ENCODE measurements at places on chromosomes 4 and X.

DNA sequence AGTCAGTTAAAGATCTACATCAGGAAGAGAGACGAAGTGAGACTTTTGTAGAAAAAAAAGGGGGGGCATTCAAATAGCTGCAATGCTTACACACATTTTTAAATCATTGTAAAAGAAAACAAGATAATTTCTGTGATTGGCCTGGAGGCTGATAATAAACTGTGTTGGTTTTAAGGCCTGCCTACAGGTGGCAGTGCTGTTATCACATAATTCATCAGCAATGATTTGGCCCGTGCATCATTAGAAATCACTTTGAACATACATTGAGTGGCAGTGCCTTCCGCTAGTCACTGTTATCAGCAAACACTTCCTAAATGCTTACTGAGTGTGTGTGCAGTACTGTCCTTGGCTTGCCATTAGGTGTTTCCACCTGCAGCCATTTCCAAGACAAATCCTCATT lies 831.9 kb downstream of the TRIML1 start:
- no peak for DNase-seq

DNA sequence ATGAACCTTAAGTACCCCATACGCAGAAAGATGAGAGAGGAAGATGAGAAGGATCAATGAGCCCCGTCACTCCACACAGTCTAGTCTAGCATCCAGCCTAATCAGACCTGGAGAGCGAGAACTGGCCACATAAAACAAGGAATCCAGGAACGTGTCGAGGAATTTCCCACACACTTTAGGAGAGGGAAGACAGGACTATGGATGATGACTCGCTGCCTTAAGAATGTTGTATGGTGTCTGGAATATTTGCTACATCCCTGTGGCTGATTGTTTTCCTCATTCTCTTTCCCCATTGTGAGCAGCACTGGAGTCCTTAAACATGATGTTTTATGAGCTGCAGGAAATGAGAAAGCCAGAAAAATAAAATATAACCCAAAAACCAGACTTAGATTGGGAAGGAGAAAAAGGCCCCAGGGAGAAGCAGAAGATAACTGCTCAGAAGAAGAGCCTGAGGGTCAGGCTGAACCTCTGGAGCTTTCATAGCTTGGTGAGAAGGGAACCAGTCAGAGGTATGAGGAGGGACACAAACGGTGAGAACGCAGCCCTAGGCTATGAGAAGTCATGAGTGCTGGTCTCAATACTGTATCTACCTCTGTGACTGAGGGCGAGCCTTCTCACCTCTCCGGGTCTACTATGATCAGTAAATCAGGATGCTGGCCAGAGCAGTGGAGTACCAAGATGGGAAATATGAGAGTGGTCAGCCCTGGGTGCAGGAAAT lies 139.5 kb upstream of the NOCT start:
- no peak for DNase-seq

DNA sequence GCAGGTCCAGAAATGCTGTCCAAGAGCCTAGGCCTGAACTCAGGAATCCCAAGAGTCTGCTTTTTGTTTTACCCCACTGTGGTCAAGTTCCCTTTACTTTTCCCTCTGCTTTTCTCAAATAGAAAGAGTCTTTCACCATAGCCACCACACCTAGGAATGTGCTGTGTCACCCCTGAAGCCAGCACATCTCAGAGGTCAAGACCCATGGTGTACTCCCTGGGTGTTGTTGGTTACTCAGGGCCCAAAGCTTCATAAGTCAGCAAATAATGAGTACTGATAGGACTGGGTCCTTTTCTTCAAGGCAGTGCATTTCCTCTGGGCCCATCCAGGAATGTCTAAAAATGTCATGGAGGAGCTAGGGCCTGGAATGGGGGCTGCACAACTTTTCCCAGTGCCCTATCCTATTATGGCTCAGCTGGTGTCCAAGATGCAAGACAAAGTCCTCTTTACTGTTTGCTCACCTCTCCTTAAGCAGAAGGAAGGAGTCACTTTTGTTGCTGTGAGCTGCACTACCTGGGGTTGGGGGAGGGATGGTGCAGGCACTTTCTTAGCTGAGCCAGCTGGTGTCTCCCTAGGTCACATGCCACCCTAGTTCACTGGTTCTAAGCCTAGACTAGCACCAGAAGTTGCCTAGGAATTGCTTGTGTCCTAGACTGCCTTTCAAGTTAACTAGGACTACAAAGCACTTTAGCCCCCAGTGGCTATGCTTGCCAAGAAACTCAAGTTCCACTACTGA lies 62.4 kb upstream of the RXFP1 start:
- no peak for DNase-seq

DNA sequence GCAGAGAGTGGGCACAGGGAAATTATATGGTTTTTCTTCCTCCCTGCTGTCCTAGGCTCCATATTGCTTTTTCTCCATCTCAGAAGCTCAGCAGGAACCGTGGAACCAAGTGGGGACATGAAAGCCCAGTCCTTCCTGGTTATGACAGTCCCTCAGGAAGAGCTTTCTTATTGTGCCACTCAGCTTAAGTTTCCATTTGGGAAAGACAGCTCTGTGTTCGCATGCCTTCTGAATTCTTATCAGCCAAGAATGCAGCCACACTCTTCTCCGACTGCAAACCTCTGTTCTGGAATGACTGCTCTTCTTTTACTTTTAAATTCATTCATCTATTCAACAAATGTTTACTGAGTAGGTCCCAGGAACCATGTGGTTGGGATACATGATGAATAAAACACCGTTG lies 58.0 kb upstream of the PPARGC1A start:
- no peak for DNase-seq

- DNase-seq: no peak
Observed at GRCh38 chr4:153643406-153644383, 40.4 kb upstream of the TLR2 start.

DNA sequence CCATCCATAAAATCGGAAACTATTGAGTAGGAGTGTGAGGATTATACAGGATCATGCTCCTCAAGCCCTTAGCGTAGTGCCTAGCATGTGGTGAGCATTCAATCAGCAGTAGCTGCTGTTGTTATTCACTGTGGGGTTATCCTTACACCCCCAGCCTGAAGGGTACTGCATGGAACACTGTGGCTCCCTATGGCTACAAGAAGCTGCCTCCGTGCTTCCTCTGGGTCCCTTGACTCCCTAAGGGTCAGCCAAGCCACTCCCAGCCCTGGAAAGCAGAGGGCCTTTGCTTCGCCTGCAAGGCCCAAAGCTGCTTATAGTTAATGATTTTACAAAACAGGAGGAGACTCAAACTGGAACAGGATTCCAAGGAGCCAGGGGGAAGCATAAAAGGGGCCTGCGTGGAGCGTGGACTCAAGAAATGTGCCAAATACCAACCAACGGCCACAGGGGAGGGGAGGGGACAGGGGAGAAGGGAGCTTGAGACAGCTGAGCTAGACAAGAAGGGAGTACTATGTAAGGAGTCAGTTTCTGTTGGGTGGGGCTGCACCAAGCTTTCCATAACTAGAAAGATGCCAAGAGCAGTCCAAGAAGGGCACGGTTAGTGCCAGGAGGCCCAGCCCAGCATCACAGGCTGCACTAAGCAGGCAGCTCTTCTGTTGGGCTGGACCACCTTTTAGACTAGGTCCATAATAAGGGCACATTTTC lies 15.9 kb downstream of the SEPTIN6 start:
- DNase-seq: no peak

- no peak for DNase-seq
Observed at GRCh38 chr4:57410331-57411052, 300.3 kb upstream of the IGFBP7 start.

DNA sequence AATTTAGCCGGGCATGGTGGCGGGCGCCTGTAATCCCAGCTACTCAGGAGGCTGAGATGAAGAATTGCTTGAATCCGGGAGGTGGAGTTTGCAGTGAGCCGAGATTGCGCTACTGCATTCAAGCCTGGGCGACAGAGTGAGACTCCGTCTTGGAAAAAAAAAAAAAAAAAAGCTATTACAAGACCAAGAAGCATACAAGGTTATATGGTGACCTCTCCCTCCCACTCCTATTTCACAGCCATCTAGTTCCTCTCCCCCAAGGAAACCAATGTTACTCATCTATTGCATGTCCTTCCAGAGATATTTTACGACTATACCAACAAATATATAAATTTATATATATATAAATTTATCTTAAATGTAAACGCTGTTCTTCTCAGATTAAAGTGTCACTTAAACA lies 3.2 kb downstream of the SLC9A7 start:
- DNase-seq: no peak

DNA sequence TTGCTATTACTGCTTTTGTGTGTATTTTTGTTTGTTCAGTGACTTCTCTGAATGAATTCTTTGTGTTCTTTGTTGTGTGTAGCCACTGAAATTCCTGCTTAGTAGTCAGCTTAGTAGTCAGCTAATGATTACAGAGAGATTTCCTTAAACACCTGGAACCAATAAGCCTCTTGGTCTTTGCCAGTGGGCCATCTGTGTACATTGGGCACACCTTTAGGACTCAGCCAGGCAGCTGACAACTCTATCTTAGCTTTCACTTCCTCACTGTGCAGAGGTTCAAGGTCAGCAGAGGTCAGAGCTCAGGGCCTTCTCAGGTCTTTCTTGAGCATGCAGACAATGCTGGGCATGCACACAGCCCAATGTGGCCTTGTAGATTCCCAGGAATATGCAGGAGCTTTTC lies 59.3 kb downstream of the RWDD4 start:
- no peak for DNase-seq

DNA sequence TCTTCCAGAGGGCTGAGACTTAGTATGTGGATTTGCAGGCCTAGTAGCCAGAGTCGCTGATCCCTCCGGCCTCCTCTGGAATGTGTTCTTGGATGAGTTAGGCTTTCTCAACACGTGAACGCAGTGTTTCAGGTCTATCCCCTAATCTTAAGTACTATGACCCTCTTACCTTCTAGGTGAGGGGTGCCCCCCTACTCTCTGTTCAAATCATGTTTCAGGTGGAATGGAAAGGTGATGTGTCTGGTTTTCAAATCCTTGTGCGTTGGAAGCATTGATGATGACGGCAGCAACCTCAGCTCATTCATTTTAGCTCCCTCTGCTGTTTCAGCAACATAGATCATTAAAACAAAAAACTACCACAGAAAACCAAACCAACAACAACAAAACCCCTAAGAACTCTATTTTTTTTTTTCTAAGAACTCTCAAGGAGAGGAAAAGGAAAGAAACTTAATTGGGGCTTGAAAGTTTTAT lies 56.4 kb downstream of the RWDD4 start:
- no peak for DNase-seq

DNA sequence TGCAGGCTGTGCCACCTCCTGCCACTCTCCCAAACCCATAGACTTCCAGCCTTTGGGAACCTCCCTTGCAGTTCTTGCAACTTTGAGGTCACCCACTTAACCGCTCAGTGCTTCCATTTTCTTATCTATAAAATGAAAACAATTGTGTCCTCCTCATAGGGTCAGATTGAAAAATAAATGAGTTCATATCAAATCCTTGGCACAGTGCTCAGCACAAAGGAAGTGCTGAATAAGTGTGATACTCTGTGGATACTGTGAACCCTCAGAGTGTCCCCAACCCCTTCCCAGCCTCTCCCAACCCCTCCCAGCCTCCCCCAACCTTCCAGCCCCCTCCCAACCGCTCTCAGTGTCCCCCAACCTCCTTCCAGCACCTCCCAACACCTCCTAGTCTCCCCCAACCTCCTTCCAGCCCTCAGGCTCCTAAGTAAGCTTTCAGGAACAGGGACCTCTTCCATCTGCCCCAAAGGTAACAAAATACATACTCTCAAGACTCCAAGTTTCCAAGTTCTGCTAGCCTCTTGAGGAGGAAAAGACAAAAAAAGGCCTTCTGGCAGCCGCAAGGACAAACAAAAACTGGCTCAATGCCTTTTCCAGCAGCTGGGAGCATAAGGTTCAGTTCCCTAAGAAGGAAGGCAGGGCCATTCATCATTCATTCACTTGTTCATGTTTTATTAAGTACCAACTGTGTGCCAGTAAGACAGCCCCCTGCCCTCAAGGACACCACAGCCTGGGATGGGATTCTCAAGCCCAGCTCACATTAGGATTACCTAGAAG lies 46.1 kb upstream of the LGI2 start:
- DNase-seq: no peak

GRCh38 chrX:41781500-41781899 lies 57.5 kb downstream of the GPR82 start:
- no peak for DNase-seq

- DNase-seq: no peak
Observed at GRCh38 chrX:28042826-28043564, 61.7 kb upstream of the DCAF8L1 start.

DNA sequence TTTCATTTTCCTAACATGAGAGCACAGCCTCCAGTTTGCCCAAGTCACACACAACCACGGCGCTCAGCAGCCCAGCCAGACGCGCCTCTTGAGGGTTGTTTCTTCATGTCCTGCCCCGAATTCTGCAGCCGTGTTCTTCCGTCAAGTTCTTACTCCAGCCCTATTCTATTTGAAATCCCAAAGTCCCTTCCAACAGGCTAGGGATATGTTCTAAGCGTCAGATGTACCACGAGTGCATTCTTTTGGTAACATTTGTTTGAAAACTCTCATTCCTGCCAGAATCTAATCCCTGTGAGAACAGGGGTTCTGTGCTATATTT lies 23.1 kb downstream of the ACSL1 start:
- no peak for DNase-seq

DNA sequence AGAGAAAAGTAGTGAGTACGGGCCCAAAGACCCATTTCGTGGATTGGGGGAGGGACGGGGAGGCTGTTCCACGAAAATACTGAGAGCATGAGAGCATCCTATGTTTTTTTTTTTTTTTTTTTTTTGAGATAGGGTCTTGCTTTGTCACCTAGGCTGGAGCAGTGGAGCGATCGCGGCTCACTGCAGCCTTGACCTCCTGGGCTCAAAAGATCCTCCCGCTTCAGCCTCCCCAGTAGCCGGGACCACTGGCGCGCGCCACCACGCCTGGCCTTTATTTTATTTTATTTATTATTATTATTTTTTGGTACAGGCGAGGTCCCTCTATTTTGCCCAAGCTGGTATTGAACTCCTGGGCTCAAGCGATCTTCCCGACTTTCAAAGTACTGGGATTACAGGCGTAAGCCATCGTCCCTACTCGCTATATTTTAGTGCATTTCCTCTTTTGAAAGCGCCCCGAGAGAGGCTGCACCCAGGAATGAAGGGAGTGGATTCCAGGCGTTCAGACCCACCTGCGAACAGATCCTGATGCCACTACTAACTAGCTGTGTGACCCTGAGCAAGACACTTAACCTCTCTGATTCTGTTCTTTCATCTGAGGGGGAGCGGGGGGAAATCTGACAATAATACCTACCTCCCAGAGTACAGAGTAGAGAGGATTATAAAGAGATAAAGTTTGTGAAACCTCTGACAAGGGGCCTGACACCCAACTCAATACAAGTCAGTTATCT lies 5.4 kb upstream of the MSX1 start:
- no peak for DNase-seq

GRCh38 chrX:123924186-123924585 lies 37.3 kb upstream of the STAG2 start:
- DNase-seq: no peak

GRCh38 chrX:46920235-46920634 lies 8.0 kb downstream of the JADE3 start:
- DNase-seq: no peak

GRCh38 chr4:151771664-151772063 lies 10.9 kb upstream of the GATB start:
- DNase-seq: no peak

- DNase-seq: no peak
Observed at GRCh38 chr4:168584321-168584771, 87.5 kb downstream of the PALLD start.

Measured in epithelial cell of prostate (primary cell).